Mucosa of gallbladder (tissue), 1 donor: ENCODE measurements at places on chromosomes 4 and X. TPM values are rescaled to one million over a fixed set of nuclear protein-coding genes. Genes with fewer than 3 reads are reported as not detected.

DNA sequence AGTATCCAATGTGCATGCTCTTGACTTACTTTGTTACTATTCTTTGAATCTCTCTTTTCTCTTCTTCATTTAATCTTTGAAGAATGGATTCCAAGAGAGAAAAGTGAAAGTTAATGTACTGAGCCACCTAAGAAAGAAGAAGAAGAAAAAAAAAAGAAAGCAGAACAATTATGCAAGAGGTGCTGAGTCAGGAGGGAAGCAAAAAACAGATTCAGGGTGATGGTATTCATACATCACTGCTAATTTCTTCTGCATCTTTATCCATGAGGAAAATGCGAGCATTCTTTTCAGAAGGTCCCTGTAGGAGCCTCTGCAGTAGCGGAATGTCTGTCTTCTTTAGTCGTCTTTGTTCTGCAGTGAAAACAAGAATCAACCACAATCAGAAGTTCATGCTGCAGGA, 43.9 kb downstream of the RASSF6 start:
- no peak for DNase-seq

DNA sequence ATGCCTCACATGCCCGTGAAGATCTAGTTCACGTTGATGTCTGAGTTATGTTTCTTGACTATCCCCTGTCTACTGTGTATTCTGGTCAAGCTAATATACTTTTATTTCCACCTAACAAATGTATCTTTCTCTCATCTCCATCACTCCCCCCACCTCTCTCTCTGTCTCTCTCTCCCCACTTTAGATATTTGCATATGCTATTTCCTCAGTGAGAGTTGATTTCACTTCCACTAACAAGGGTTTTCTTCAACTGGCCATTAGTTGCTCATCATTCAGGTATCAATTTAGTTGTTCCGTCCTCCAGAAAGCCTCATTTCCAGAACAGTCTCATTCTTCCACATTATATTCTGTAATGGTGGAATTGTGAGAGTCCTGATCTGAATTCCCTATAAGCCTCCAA, 1777.8 kb upstream of the TENM3 start:
- no peak for DNase-seq

DNA sequence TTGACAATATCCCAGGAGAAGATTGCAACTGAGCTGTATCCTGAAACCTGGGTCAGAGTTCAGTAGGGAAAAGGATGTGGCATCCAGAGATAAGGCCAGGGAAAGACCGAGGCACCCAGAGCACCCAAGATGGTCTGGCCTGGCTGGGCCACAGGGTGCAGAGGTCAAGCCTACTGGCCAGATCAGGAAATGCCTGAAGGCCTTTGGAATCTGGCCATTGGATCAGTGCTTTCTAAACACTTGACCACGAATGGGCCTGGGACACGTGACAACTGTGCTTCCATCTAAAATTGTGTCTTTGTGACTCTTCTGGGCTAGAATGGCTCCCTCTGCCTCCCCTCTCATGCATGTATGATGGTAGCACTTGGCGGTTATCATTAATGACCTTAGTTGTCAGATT, 316.9 kb downstream of the EVC2 start:
- DNase-seq: no peak

- no peak for DNase-seq
Observed at GRCh38 chr4:181569553-181569952, 673.6 kb upstream of the TENM3 start.

- DNase-seq: no peak
Observed at GRCh38 chr4:40409835-40410234, 74.7 kb downstream of the CHRNA9 start.

DNA sequence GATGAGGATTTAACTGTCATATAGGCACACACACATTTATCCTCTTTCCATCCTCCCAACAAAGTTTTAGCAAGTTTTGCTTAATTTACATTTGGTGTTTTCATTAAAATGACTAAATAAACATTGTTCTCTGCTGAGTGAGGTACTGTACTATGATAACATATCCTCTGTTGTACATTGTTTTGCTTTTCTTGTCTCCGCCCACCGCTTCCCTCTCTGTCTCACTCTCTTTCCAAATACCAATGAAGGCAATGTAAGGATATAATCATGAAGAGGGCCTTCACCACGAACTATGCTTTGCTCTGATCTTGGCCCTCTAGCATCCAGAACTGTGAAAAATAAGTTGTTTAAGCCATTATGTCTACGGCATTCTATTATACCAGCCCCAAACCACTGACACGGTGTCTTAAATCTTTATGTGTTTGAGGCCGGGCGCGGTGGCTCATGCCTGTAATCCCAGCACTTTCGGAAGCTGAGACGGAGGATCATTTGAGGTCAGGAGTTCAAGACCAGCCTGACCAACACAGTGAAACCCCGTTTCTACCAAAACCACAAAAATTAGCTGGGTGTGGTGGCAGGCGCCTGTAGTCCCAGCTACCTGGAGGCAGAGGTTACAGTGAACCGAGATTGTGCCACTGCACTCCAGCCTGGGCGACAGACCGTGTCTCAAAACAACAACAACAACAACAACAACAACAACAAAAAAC, 65.3 kb downstream of the HPRT1 start:
- no peak for DNase-seq

- DNase-seq: no peak
Observed at GRCh38 chr4:115165503-115165902, 52.1 kb upstream of the NDST4 start.

DNA sequence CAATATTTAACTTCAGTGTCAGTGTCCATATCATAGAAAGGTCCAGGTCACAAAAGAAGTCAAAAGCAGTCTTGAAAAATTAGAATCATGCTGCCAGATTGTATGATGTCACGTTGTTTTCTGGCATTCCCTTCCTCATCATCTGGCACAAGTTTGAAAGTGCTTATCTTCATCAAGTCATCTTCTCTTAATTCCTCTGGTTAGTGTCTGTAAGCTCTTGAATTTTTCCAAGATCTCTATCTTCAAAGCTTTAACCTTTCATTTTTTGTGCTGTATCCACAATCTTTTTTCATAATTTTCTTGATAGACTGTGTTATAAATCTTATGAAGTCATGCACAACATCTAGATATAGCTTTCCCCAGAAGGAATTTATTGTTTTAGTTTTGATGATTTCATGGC, 682.7 kb upstream of the AADAT start:
- DNase-seq: no peak

- DNase-seq: peak; percentile 24
Observed at GRCh38 chr4:149999485-150000074, 78.7 kb upstream of the DCLK2 start.

DNA sequence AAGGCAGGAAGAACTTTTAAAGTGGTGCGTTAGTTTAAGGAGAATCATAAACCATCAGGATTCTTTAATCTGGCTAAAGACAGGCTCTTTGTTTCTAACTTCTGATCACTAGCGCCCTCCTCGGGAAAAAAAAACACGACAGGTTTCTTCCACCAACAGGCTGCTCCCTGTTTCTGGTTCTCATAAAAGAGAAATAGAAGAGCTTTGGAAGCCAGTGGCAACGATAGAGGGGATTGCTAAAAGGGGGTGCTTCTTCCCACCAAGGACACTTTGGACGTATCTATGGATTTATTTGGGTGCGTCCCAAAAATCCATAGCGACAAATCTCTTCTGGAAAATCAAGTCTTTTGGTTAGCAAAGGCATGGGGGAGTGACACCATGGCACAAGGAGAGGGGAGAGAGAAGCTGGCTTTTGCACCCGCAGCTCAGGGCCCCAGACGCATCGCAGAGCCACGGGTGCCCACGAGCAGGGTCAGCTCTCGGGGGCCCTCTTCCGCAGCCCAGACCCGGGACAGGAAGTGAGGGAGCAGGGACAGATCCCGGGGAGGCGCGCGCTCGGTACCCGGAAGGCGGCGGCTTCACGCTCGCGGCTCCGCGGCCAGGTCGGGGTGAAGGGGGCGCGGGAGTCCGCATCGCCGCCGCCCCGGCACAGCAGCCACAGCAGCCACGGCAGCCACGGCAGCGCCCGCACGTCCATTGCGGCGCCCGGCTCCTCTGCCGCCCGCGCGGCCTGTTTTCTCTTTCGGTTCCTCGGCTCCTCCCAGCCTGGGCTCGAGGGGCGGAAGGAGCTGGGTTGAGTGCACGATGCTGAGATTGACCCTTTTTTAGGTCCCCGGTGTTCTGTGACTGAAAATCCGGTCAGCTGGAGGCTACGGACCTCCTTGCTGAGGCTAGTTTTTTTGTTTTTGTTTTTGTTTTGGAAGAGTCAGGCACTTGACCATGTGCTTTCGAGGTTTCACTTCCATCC, at the start of gene CTSO:
TSS of gene CTSO (minus strand) at position 716 of the 967 bp plus-strand sequence. CDS start at position 697, 19 bp downstream.
- peak; percentile 81 for DNase-seq

Gene RNF175
- 0.17 TPM for total RNA-seq

Gene GPC4
- 38.9 TPM for total RNA-seq
